T-cell (primary cell): ENCODE measurements at places on chromosomes 1 and 21.

GRCh38 chr1:9150582-9151327 lies 21.9 kb upstream of the GPR157 start:
- DNase-seq, result no peak

DNA sequence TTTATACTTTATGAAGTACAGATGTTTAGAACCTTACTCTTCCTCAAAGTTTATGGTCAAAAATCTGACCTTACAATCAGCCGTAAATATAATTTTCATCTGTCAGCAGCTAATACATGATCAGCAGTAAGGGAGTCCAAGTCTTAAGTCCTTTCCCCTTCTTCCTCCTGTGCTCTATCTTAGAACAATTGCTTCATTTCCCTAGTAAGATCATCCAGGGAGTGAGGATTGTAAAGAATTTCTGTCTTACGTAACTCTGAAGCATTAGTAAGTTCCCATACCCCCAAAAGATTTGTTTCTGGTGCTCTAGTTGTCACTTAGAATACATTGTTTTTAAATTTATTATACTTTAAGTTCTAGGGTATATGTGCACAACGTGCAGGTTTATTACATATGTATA lies 2.1 kb downstream of the SETDB1 start:
- DNase-seq, result no peak

- no peak for DNase-seq
Measured at GRCh38 chr1:93384656-93385055, 38.9 kb downstream of the DR1 start.

DNA sequence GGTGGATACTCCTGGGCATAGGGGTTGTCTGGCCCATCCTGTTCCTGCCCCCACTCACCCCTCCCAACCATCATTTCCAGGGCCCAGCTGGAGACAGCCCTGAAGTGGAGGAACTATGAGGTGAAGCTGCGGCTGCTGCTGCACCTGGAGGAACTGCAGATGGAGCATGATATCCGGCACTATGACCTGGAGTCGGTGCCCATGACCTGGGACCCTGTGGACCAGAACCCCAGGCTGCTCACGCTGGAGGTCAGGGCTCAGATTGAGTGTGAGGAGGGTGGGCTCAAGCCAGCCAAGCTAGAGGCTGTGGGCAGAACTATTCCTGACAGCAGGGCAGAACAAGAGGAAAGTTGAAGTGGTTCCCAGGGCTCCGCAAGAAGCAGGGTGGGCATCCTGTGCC lies 14.2 kb downstream of the RHOC start:
- no peak for DNase-seq

- DNase-seq, result no peak
Measured at GRCh38 chr1:116694524-116694923, 27.0 kb upstream of the IGSF3 start.
